ENCODE measurements at places on chromosomes 3 and 15.

- no peaks in the 10 kb centered on the region for H3K27me3 ChIP-seq
- no peak overlapping the region for H3K27ac ChIP-seq
- no peaks in the 10 kb centered on the region for H3K4me1 ChIP-seq
Observed at GRCh38 chr3:108527109-108527508, 16.7 kb upstream of the MYH15 start.

GRCh38 chr15:27065151-27065550, 94.2 kb downstream of the GABRG3 start:
- no peak for DNase-seq
- H3K4me1 ChIP-seq: no peaks in the 10 kb centered on the region
- no peak overlapping the region for H3K27ac ChIP-seq
- H3K4me3 ChIP-seq: no peak overlapping the region

DNA sequence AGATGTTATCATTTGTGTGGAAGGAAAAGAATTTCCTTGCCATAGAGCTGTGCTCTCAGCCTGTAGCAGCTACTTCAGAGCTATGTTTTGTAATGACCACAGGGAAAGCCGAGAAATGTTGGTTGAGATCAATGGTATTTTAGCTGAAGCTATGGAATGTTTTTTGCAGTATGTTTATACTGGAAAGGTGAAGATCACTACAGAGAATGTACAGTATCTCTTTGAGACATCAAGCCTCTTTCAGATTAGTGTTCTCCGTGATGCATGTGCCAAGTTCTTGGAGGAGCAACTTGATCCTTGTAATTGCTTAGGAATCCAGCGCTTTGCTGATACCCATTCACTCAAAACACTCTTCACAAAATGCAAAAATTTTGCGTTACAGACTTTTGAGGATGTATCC, 15.1 kb downstream of the KLHL24 start:
- H3K36me3 ChIP-seq: peaks cover 7% of the 10 kb centered on the region
- no peak overlapping the region for H3K4me3 ChIP-seq
- H3K27me3 ChIP-seq: no peaks in the 10 kb centered on the region

DNA sequence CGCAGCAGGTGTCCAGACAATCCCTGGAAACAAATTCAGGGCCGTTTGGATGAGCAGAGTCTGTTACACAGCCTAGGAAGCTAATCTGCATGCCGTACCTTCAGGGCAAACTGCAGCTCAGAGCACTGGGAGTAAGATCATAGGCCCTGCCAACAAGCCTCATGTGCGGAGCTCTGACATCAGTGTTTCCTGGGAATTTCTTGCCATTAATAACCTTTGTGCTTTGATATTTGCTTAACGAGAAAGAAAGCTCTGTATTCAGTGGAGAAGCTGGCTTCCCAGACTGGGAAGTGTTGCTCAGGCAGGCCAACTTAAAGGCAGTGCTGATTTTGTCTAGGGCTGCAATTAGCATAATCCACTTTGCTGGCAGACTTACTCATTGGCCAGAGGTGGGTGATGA, 116.1 kb upstream of the KLHL25 start:
- no peak for DNase-seq
- H3K27me3 ChIP-seq: no peaks in the 10 kb centered on the region
- H3K4me1 ChIP-seq: no peaks in the 10 kb centered on the region
- H3K36me3 ChIP-seq: no peaks in the 10 kb centered on the region

- no peak for DNase-seq
- H3K4me3 ChIP-seq: no peak overlapping the region
- H3K27me3 ChIP-seq: peaks cover 2% of the 10 kb centered on the region
- H3K36me3 ChIP-seq: no peaks in the 10 kb centered on the region
Observed at GRCh38 chr3:122928396-122929187, 99.0 kb downstream of the SEMA5B start.

- no peak overlapping the region for H3K4me3 ChIP-seq
- H3K36me3 ChIP-seq: no peaks in the 10 kb centered on the region
- no peak overlapping the region for H3K27ac ChIP-seq
- H3K27me3 ChIP-seq: no peaks in the 10 kb centered on the region
Observed at GRCh38 chr3:61668317-61668864, 107.0 kb downstream of the PTPRG start.

GRCh38 chr15:39326306-39326975, 254.4 kb upstream of the THBS1 start:
- no peaks in the 10 kb centered on the region for H3K36me3 ChIP-seq
- no peak overlapping the region for H3K4me3 ChIP-seq
- H3K27ac ChIP-seq: no peak overlapping the region

DNA sequence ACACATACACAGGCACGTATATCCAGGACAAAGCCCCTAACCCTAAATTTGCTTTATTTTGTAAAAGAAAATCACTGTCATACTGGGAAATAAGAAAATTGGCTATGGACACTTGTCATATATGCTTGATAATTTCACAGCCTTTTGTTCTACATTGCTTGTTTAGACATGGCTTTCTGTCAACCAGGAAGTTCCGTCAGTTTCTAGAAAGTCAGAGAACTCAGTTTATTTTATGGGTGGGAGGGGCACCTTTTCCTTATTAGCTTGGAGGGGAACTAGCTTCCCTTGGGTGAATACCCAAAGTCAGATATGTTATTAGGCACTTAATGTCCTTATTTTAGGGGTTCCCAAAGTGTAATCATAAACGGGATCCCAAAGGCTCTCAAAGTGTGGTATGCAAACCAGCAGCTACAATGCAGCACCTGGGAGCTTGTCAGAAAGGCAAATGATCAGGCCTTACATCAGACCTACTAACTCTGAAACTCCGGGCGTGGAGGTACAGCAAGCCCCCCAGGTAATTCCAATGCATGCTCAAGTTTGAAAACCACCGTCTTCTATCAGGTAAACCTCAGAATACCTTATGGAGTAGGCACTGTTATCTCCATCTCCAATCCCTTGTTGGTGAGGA, 50.1 kb downstream of the CADPS start:
- H3K27ac ChIP-seq: no peak overlapping the region
- no peaks in the 10 kb centered on the region for H3K4me1 ChIP-seq
- H3K36me3 ChIP-seq: no peaks in the 10 kb centered on the region

DNA sequence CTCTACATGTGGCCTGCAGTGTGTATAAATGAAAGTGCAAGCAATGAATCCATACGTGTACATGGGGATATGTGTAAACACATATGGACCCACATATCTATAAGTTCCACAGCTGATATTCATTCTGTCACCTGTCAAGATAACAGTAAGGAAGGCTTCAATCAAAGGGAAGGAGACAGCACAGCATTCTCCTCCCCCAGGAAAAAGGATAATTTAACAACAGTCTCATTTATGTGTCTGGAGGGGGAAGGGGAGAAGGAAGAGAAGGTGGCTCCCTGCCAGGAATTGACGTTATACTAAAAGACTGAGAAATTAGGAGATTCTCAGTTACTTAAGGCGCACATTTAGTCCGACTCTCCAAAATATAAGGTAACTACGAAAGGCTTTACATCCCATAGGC, 345.9 kb downstream of the FOXP1 start:
- H3K27ac ChIP-seq: no peak overlapping the region
- peaks cover 17% of the 10 kb centered on the region for H3K4me1 ChIP-seq
- H3K36me3 ChIP-seq: peaks cover 4% of the 10 kb centered on the region
- H3K4me3 ChIP-seq: no peak overlapping the region
- H3K27me3 ChIP-seq: no peaks in the 10 kb centered on the region
- DNase-seq: no peak

GRCh38 chr3:120461416-120461815, 10.6 kb upstream of the FSTL1 start:
- peaks cover 19% of the 10 kb centered on the region for H3K27me3 ChIP-seq
- no peak overlapping the region for H3K27ac ChIP-seq
- DNase-seq: no peak
- no peaks in the 10 kb centered on the region for H3K36me3 ChIP-seq
- no peak overlapping the region for H3K4me3 ChIP-seq

DNA sequence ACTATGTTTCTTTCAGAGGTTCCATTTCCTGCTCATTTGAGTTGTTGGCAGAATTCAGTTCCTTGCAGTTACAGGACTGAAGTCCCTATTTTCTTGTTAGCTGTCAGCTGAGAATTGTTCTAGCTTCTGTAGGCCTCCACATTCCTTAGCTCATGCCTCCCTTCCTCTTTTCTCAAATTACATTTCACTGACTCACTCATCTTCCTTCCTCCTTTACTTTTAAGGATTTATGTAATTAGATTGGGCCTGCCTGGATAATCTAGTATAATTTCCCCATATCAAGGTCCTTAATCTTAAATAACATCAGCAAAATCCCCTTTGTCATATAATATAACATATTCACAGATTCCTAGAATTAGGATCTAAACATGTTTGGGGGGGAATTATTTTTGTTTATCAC, 40.6 kb upstream of the RBMS3 start:
- DNase-seq: no peak
- H3K4me1 ChIP-seq: no peaks in the 10 kb centered on the region
- no peaks in the 10 kb centered on the region for H3K36me3 ChIP-seq
- no peak overlapping the region for H3K27ac ChIP-seq

- H3K36me3 ChIP-seq: no peaks in the 10 kb centered on the region
- H3K4me3 ChIP-seq: no peak overlapping the region
- no peaks in the 10 kb centered on the region for H3K4me1 ChIP-seq
- H3K27ac ChIP-seq: no peak overlapping the region
- H3K27me3 ChIP-seq: peaks cover 24% of the 10 kb centered on the region
Observed at GRCh38 chr15:92468991-92469390, 75.3 kb downstream of the ST8SIA2 start.
